ENCODE measurements at places on chromosomes 3 and 15.
A peak's percentile ranks its signal among the peaks of the same experiment; 100 is the strongest.

- no peaks in the 10 kb centered on the region for H3K27me3 ChIP-seq
- H3K36me3 ChIP-seq: peaks cover 32% of the 10 kb centered on the region
- peak overlapping the region; percentile 86 for H3K4me3 ChIP-seq
- DNase-seq: peak; percentile 70
- peak overlapping the region; percentile 93 for H3K27ac ChIP-seq
Measured at GRCh38 chr3:184314700-184315542, 515 bp downstream of the EIF4G1 start.

DNA sequence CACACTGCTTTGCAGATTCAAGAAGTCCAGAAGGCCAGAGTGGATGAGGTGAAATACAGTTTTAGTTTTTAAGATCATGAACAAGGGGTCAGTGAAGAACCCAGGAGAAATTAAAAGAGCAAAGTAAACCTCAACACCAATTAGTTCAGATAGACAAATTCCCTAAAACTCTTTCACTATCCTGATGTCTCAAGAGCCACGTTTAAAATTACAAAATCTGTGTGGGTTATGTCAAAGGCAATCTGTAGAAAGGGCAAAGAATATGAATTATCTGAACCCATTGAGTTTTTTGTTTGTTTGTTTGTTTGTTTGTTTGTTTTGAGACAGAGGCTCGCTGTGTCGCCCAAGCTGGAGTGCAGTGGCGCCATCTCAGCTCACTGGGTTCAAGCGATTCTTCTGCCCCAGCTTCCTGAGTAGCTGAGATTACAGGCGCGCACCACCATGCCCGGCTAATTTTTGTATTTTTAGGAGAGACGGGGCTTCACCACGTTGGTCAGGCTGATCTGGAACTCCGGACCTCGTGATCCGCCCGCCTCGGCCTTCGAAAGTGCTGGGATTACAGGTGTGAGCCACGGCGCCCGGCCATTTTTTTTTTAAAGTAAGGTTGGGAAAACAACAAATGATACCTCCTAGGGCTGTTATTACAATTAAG, 32.1 kb upstream of the ST3GAL6 start:
- peaks cover 15% of the 10 kb centered on the region for H3K4me1 ChIP-seq
- DNase-seq: no peak
- H3K27me3 ChIP-seq: peaks cover 54% of the 10 kb centered on the region

- H3K4me1 ChIP-seq: no peaks in the 10 kb centered on the region
- H3K4me3 ChIP-seq: no peak overlapping the region
- no peak overlapping the region for H3K27ac ChIP-seq
- H3K36me3 ChIP-seq: no peaks in the 10 kb centered on the region
Measured at GRCh38 chr3:54599716-54600115, 328.1 kb downstream of the LRTM1 start.

- no peak overlapping the region for H3K4me3 ChIP-seq
- no peaks in the 10 kb centered on the region for H3K36me3 ChIP-seq
- DNase-seq: no peak
- H3K4me1 ChIP-seq: peaks cover 19% of the 10 kb centered on the region
- H3K27ac ChIP-seq: no peak overlapping the region
- H3K27me3 ChIP-seq: peaks cover 14% of the 10 kb centered on the region
Measured at GRCh38 chr3:108387063-108387462, 90.7 kb downstream of the HHLA2 start.

DNA sequence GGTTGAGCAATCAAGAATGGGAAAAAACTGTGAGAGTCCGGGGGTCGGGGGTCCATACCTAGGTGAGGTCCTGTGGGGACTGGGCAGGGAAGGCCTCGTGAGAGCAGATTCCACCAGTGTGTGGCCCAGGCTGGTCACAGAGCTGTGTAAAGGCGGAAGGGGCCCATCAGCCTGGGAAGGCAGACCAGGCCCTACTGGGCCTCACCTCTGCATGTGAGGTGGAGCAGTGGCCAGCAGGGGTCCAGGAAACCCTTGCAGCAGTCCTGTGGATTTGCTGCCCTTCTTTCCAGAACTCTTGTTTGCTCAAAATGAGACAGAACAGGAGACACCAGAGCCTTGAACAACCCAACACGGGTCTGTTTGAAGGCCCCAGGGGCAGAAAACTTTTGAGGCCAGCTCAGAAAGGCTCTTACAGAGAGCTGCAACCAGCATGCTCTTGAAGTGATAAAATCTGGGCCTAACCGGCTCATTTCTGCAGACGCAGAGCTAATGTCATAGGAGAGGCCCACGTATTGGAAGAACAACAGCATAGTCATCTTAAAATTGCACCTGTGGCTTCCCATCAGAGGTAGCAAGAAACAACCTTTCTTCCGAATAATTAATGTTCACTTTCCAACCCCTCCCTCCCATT, 30.3 kb upstream of the HHATL start:
- H3K4me1 ChIP-seq: no peaks in the 10 kb centered on the region
- no peaks in the 10 kb centered on the region for H3K27me3 ChIP-seq
- no peak overlapping the region for H3K27ac ChIP-seq
- H3K36me3 ChIP-seq: no peaks in the 10 kb centered on the region
- H3K4me3 ChIP-seq: no peak overlapping the region

- H3K36me3 ChIP-seq: no peaks in the 10 kb centered on the region
- H3K27ac ChIP-seq: no peak overlapping the region
- DNase-seq: peak; percentile 45
- H3K27me3 ChIP-seq: peaks cover 2% of the 10 kb centered on the region
- peaks cover 36% of the 10 kb centered on the region for H3K4me1 ChIP-seq
Measured at GRCh38 chr3:108780235-108780634, 23.0 kb upstream of the RETNLB start.

DNA sequence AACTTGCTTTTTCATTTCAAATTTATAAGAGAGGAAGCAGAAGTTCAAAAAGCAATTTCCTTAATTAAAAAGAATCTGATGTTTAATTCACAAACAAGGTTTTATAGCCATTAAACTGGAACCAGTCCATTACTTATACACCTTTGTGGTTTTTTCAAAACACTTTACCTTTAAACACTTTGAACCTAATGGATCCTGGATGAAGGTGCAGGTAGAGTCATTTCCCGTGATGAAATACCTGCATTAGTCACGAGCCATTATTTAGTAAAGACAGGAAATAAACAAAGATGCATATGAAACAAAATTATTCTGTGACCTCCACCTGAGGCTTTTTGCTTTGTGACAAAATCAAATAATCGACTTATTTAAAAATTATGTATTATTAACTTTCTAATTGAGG, 341.7 kb upstream of the UBE2E2 start:
- H3K27me3 ChIP-seq: no peaks in the 10 kb centered on the region
- no peak for DNase-seq
- no peaks in the 10 kb centered on the region for H3K36me3 ChIP-seq
- H3K4me1 ChIP-seq: no peaks in the 10 kb centered on the region

DNA sequence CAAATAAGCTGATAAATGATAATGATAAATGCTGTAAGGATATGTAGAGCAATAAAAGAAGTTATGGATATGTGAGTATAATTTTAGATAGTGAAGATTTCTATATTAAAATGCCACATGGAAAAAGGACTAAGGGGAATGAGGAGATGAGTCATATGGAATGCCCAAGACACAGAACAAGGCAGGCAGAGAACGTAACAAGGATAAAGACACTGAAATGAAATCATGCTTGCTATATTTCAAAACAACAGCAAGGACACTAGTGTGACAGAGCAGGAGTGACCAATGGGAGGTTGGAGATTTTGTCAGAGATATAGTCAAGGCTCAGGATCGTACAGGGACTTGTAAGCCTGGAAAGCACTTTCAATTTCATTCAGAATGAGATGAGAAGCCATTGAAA, 621.5 kb upstream of the SEMA6D start:
- no peaks in the 10 kb centered on the region for H3K4me1 ChIP-seq
- no peak overlapping the region for H3K27ac ChIP-seq
- no peak for DNase-seq
- no peaks in the 10 kb centered on the region for H3K27me3 ChIP-seq

DNA sequence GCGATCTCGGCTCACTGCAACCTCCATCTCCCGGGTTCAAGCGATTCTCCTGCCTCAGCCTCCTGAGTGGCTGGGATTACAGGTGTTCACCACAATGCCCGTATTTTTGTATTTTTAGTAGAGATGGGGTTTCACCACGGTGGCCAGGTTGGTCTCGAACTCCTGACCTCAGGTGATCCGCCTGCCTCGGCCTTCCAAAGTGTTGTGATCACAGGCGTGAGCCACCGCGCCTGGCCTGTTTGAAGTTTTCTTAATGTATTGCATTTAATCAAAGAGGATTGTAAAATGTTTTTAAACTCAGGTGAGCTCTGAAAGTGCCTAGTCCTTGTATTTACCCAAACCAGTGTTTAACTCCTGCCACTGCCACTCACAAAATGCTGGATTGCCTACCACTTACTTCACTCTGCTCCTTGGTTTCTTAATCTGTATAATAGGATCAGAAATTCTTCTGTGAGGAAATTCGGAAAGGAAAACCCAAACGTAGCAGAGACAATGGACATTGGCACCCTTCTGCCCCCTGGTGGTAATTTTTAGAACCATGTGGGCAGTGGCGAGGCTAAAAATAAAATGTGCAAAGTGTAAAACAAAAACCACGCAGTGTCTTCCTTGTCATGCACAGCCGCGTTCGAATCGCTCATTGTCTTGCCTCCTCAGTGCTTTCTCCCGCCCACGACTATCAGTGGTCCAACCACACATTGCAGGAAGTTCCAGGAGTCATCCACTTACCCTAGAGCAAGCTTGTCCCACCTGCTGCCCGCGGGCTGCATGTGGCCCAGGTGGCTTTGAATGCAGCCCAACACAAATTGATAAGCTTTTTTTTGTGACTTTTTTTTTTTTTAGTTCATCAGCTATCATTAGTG, 27.3 kb downstream of the CEP19 start:
- H3K27ac ChIP-seq: peak overlapping the region; percentile 31
- peak; percentile 80 for DNase-seq
- H3K4me1 ChIP-seq: peaks cover 13% of the 10 kb centered on the region
- H3K27me3 ChIP-seq: no peaks in the 10 kb centered on the region
- no peaks in the 10 kb centered on the region for H3K36me3 ChIP-seq
- H3K4me3 ChIP-seq: peak overlapping the region; percentile 48

GRCh38 chr15:85274315-85275050, 105.9 kb upstream of the AKAP13 start:
- no peaks in the 10 kb centered on the region for H3K27me3 ChIP-seq
- H3K4me3 ChIP-seq: no peak overlapping the region
- H3K27ac ChIP-seq: no peak overlapping the region
- H3K4me1 ChIP-seq: no peaks in the 10 kb centered on the region
- DNase-seq: no peak
- H3K36me3 ChIP-seq: no peaks in the 10 kb centered on the region

DNA sequence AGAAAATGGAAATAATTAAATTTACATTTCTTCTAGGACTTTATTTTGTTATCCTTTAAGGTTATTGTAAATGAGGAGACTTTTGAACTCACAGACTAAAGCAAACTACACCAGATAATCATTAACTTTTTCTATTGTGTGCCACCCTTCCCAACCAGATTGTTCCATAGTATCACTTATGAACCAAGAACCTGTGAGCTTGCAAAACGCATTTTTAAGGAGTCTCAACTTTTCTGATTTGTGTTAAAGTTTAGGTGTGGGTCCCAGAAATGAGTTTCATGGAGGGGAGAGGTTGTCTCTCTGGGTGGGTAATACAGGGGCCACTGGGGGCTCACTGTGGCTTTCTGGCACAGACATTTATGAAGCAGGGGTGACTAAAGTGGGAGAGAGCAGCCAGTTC, 75.7 kb downstream of the IGF1R start:
- peaks cover 29% of the 10 kb centered on the region for H3K4me1 ChIP-seq
- no peak for DNase-seq
- no peaks in the 10 kb centered on the region for H3K27me3 ChIP-seq
- no peak overlapping the region for H3K4me3 ChIP-seq

DNA sequence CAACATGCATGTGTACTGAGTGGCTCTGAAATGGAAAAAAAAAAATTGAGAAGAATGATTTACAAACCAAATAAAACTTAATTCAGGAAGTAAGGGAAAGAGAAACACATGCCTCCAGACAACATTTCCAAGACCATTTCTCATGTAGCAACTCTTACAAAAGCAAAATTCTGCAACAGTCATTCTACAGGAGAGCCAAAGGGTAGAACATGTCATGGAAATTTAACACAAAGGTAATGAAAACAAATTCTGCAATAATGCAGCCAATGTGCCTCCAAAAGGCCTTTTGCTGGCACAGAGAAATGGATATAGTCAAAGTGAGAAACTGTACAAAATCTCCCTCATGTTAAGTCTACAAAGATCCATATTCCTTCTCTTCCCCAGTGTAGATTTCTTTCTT, 4.0 kb downstream of the PEX11A start:
- peaks cover 4% of the 10 kb centered on the region for H3K36me3 ChIP-seq
- H3K4me1 ChIP-seq: peaks cover 5% of the 10 kb centered on the region
- no peak for DNase-seq
- no peak overlapping the region for H3K27ac ChIP-seq
- no peak overlapping the region for H3K4me3 ChIP-seq

DNA sequence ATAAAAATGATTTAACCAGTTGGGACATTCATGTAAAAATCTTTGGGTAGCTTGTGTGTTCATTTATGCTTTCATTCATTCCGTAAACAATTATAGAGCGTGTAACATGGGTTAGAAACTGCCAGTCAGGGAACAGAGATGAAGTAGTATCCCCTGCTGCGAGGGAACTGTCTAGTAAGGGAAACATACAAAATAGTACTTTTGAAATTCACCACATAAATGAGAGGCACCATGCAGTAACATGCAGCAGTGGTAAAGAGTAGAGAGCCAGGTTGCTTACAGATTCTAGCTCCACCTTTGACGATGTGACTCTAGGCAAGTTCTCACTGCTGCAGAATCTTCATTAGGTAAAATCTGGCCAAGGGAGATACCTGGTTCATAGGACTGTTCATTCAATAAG, 938 bp downstream of the DZIP3 start:
- peaks cover 29% of the 10 kb centered on the region for H3K4me1 ChIP-seq
- H3K27ac ChIP-seq: peak overlapping the region; percentile 80
- H3K27me3 ChIP-seq: no peaks in the 10 kb centered on the region
- no peak for DNase-seq

DNA sequence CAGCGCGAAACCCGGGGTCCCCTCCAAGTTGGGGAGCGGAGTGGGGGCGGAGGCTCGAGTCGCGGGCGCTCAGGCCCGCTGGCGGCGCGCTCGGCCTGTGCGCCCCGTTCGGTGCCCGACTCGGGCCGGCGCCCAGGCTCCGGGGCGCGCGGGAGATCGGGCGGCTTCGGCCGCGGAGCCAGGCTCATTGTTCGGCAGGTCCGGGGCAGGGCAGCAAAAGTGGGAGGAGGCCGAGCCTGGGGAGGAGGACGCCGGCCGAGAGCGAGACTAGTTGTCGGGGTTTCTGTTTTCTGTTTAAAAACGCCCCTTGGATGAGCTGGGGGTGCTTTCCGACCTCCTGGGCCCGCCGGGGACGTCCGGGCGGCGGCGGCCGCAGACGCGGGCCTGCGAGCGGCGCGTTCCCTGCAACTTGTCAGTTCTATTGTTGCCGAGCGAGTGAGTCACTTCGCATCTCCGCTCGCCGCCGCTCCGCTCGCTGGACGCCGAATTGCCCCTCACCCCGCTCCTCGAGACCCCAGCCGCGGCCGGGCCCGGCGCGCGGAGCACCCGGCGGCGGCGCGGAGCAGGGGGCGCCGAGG, 676 bp downstream of the TCF12 start:
- H3K4me1 ChIP-seq: peaks cover 35% of the 10 kb centered on the region
- H3K27ac ChIP-seq: peak overlapping the region; percentile 66
- peak overlapping the region; percentile 81 for H3K4me3 ChIP-seq
- H3K36me3 ChIP-seq: peaks cover 19% of the 10 kb centered on the region

All from activated CD4-positive, alpha-beta memory T cell treated with anti-CD3 and anti-CD28 coated beads for 36 hours (primary cell).